ENCODE measurements at places on chromosomes 3 and 15.
A peak's percentile ranks its signal among the peaks of the same experiment; 100 is the strongest.

GRCh38 chr3:79871656-79872055, 103.9 kb upstream of the ROBO1 start:
- DNase-seq, result no peak

DNA sequence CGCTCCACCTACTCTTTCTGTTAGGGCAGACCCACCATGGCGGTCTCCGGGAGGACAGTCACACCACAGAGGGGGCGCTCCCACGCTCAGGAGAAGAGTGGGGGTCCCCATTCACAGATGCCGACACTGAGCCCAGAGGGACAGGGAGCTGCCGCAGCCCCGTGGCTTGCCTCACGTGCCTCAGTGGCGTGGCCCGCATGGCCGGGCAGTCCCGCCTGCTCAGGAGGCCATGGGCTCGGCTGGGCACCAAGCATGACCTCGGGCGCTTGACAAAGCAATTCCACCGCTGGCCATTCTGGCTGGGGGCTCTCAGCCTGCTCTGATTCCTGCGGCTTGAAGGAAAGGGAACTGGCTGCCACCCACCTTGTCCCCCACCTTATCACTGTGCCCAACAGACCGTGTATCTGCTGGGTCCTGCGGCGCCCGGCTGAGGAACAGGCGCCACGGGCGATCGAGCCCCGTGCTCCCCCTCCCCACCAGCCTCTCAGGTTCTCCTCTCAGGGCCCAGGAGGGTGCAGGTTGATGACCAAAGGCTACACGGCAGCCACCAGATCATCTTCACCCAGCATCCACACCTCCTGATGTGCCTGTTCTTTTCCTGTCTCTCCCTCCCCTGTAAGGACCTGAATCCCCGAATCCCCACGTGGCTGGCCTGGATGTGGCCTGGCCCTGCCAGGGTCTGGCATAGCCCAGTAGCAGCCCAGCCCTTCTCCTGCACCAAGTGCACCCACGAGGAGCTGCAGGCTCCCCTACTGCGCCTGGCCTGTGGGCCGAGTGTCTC, 20.7 kb downstream of the CYFIP1 start:
- DNase-seq, result no peak

DNA sequence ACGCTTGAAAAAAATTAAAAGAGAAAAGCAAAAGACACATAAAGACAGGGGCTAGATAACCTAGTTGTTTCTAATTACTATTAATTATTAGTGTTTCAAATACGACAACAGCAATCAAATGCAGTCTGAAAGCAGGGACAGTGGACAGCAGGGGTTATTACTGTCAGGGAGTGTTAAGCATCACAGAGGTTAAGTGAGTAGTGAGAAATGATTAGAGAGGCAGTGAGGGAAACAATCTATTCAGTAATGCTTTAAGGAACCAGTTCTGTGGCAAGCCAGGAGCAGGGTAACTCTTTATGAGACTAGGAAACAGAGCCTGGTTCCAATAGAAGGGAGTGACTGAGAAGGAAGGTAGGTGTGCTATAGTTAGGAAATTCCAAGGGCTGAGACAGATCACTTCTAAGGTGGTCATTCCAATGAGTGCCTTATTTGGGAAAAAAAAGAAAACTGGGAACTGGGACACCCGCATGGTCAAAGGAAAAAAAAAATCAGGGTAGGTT, 15.0 kb downstream of the RYK start:
- no peak for DNase-seq

- no peak for DNase-seq
Observed at GRCh38 chr3:126210606-126211005, 30.2 kb upstream of the ALDH1L1 start.

GRCh38 chr3:38740537-38740936, 75.5 kb downstream of the SCN10A start:
- DNase-seq, result no peak

DNA sequence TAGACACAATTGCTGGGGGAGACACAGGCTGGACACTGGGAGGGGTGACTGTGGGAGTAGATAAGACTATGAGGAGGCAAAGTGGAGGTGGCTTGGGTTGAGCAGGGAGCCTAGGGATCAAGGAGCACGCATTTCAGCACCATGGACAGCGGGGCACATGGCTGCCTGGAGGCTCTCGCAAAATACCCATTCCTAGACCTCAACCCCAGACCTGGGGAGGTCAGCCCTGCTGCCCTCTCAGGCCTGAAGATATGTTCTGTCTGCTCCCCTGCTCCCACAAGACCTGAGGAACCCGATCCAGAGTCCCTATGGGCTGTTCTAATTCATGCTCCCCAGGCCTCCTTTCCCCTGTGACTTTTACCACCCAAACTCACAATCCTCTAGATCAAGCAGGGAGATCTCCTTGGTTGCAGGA, 16.0 kb upstream of the CPEB1 start:
- DNase-seq, result no peak

DNA sequence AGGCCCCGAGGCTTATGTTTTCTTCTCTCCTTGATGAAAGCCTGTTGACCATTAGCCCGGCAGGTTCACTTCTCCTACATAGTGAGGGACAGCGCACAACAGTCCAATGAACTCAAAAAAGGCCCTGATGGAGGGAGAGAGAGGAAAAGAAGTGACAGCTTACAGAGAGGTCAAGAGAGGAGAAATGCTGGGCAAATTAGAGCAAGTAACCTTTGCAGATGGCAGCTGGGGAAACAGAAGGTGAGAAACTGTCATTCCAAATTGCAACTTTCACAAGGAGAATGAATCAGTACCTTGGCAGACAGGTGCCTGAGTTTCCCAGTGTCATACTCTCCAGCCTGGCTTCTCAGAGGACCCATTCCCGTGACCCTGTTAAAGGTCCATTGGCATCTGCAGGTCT, 252.0 kb downstream of the EPHB1 start:
- no peak for DNase-seq

DNA sequence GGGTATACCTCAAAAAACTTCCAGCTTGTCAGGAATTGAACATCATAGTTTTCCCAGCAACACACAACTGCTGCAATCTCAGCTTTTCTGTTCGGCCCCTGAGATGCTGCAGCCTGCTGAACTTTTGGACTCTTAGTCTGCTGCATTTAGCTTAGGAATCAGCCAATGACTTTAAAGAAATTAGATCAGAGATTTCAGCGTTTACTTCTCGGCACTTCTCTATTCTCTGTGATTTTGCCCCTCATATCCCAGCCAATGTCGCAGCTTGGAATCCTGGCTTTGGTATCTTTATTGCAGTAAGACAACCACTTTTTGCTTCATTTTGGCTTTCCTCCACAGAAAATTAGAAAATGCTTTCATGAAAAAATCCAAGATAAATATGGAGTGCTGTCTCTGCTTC, 86.3 kb upstream of the MCTP2 start:
- no peak for DNase-seq

- no peak for DNase-seq
Observed at GRCh38 chr15:97966924-97967620, 6.6 kb downstream of the ARRDC4 start.

- DNase-seq, result no peak
Observed at GRCh38 chr15:96801576-96802150, 471.2 kb downstream of the NR2F2 start.

- DNase-seq, result peak; percentile 59
Observed at GRCh38 chr3:13495921-13496723, 16.0 kb downstream of the HDAC11 start.

GRCh38 chr3:49718858-49719213, 648 bp downstream of the AMIGO3 start:
- no peak for DNase-seq

- no peak for DNase-seq
Observed at GRCh38 chr3:156920399-156920798, 94.2 kb downstream of the LEKR1 start.

DNA sequence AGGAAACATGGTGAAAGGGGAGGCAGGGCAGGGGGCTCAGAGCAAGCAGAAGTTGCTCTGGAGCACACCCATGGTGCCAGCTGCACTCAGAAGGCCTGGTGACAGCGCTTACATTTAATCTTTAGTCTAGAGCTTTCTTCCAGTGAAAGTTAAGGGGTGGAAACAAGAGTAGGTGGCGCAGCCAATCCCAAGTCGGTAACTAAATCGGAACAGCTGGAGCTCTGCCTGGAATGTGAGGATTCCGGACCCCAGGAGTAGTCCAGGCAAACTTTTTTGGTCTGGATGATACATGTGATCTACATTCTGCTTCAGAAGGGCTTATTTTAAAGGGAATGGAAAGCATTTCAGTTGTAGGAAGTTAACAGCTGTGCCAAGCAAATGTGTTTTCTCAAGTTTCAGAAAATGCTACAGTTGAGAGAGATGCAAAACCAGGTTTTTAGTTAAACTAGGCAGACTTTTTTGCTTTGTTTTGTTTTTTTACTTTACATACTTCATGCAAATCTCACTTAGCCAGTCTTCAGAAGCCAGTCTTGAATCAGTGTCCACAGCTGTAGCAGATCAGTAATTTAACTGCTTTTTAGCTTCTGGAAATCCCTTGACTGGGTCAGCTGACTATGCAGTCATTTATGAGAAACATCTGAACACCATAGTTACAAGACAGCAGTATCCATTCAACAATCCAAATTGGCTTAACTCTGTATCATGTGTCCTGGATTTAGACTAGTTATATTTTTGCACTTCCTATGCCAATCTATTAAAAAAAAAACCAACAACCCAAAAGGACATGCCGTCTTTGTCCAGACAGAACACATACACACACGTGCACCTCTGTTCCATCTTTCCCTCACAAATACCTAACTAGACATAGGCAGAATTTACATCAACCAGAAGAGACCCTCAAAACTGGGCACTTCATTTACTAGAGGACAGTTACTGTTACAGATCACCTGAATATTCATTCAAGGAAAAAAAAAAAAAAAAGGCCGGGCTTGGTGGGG, 33.2 kb downstream of the ZNF106 start:
- DNase-seq, result peak; percentile 1

DNA sequence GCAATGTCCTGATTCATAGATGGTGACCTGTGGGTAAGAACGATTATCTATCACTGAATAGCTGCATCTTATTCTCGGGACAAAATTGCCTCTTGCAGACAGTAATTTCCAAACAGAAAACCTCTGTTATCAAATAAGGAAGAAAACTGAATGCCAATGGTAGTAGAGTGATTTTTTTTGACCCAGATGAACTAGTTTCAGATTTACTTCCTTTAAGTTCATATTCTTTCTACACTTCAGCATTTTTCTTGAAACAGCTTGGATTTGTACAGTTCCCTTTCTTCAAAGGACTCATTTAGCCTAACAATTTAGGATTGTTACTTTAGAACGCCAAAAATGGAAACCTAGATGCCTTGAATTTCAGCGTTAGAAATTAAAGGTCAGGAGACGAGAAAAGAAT, 14.6 kb downstream of the ETV5 start:
- no peak for DNase-seq

DNA sequence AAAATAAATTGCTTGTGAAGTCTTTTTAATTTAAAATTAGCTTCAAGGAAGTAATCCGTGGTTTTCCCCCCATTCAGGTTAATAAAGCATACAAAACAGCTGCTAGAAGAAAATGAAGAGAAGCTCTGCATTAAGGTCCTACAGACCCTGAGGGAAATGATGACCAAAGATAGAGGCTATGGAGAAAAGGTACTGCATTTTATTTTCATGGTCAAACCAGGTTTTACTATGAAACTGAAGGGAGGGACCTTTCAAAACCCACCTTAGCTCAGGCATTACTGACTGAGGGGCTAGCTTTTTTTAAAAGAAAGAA, 218.5 kb downstream of the ITPR1 start:
- no peak for DNase-seq

- DNase-seq, result no peak
Observed at GRCh38 chr15:63973212-63974009, 72.9 kb downstream of the DAPK2 start.

DNA sequence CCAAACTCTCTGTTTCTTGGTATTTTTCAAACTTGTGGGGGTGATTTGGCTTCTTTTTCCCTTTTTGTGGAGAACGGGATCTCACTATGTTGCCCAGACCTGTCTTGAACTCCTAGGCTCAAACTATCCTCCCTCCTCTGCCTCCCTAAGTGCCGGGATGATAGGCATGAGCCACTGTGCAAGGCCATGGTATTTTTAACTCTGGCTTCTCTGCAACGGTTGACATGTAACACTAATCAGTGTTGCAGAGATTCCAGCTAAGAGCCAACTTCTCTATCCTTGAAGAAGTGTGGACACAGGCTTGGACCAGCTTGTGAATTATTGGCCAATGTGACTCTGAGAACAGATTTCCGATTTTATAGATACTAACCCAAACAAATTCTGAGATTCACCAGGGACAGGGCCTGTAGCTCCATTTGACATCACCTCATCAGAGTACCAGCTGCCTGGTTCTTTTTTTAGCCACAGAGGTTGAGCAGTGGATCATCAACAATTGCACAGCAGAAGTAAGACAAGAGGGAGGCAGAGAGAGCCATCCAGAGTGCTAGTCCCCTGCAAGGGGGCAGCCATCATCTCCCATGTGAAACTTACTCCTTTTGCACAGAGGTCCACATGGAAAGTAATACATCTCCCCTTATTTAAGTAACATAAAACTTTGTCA, 98.1 kb upstream of the SYNPR start:
- DNase-seq, result no peak

GRCh38 chr15:76626611-76627010, 278.5 kb downstream of the SCAPER start:
- DNase-seq, result no peak

DNA sequence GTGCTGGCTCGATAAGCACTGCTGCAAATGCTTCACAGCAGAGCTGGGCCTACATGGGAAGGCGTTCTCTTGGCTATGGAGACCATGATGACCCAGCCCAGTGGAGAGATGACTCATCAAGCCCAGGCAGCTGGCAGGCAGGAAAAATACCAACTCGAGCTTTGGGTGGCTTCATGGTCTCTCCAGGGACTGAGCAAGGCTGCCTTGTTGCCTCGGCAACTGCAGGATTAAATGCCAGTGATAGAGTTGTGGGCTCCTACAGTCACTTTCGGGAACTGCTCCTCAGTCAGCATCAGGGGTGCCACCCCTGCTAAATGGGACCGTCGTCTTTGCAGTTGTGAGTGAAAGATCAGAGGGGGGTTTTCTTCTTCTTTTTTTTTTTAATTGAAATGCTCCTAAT, 54.6 kb upstream of the MYZAP start:
- peak; percentile 75 for DNase-seq

DNA sequence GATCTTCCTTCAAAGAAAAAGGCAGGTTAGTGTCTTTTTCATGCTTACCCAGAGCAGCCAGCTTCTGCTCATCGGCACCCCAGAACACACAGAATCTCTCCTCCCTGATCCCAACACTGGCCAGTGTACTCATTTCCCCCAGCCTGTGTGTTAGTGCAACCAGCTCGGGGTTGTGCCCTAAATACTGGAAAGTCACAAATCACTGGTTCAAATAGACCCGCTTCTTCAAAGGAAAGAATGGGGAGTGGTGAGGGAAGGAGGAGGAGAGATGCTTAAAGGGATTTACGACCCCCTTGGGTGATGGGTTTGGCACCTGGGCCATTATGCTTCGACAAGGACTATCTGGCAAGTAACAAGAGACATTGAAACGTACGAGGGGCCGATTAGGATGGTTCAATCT, 114.0 kb downstream of the FOXB1 start:
- DNase-seq, result no peak

DNA sequence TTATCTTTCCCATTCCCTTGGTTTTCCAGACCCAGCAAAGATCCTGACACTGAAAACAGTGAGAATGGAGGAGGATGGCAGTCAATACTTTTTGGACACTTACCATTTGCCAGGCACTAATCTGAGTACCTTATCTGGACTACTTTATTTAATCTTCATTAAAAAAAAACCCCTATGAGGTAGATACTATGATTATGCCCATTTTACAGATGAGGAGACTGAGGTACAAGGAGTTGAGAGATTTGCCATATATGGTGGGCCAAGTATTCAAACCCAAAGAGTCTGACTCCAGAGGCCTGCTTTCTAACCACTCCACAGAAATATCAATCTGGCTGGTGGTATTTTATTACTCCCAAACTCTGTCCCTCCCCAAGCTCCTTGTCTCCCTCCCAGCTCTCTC, 19.6 kb downstream of the HCN4 start:
- DNase-seq, result no peak

All from occipital lobe (tissue), 3 donors.